Pancreas (tissue), 10 donors: ENCODE measurements at places on chromosomes 5 and 9. TPM values are rescaled to one million over a fixed set of nuclear protein-coding genes. Genes with fewer than 3 reads are reported as not detected.

Gene PCDHGA4
- total RNA-seq, result 2.0 TPM

Gene MED7
- 5.0 TPM for total RNA-seq

Gene STPG3
- total RNA-seq, result not detected

Gene HSPA9
- total RNA-seq, result 97.8 TPM

Gene TXNDC8
- total RNA-seq, result not detected

Gene VLDLR
- total RNA-seq, result 34.3 TPM

Gene EPB41L4A
- total RNA-seq, result 6.7 TPM

Gene ZSWIM6
- total RNA-seq, result 6.0 TPM

DNA sequence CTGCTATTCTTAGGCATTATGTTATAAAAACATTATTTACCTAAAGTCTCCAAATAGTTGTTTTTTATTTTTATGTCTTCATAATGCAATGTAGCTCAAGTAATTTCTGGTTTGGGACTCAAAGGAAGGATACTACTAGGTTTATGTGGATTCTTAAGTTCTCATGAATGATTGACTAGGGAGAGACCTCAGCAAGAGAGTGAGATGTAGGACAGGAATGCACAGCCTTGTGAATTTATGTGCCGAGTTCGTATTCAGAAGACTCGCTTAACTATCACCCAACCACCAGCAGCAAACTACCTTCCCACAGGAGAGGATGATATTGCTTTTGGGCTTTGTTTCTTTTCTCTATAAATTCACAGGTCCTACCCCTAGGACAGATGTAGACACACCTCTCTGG, 282.9 kb downstream of the ARHGEF28 start:
- no peak for DNase-seq
- peaks cover 11% of the 10 kb centered on the region for H3K4me1 ChIP-seq
- H3K36me3 ChIP-seq, result no peaks in the 10 kb centered on the region
- no peak overlapping the region for H3K27ac ChIP-seq

GRCh38 chr9:83007521-83008300, 55.2 kb downstream of the RASEF start:
- no peak overlapping the region for H3K27ac ChIP-seq
- no peak for DNase-seq
- no peaks in the 10 kb centered on the region for H3K4me1 ChIP-seq
- H3K27me3 ChIP-seq, result no peaks in the 10 kb centered on the region
- peaks cover 6% of the 10 kb centered on the region for H3K36me3 ChIP-seq

DNA sequence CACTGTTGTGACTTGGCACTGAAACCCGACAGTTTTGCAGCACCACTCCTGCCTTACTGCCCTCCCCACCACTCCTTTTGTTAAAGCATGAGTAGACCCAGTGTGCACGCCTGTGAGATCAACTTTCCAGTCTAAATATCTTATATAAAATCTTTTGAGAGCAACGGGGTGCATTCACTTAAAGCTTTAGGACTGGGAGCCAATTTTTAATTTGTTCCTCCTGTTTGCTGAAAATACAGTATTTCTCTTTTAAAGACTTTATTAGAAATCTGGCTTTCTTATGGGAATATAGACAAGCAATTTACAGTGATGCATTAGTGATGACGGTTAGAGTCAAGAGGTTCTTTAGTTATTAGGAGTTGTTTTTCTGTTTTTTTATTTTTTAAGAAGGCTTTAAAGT, 397.5 kb downstream of the TMEM167A start:
- DNase-seq, result no peak
- no peak overlapping the region for H3K4me3 ChIP-seq
- H3K27me3 ChIP-seq, result no peaks in the 10 kb centered on the region
- H3K27ac ChIP-seq, result no peak overlapping the region
- H3K36me3 ChIP-seq, result no peaks in the 10 kb centered on the region

- no peaks in the 10 kb centered on the region for H3K36me3 ChIP-seq
- no peak for DNase-seq
- H3K4me1 ChIP-seq, result peaks cover 28% of the 10 kb centered on the region
- H3K4me3 ChIP-seq, result no peak overlapping the region
- H3K27ac ChIP-seq, result no peak overlapping the region
Observed at GRCh38 chr9:27539479-27540441, 10.1 kb upstream of the MOB3B start.

- H3K27ac ChIP-seq, result no peak overlapping the region
- peaks cover 5% of the 10 kb centered on the region for H3K4me1 ChIP-seq
- no peak overlapping the region for H3K4me3 ChIP-seq
- DNase-seq, result no peak
Observed at GRCh38 chr5:112117551-112117950, 301.5 kb downstream of the EPB41L4A start.

GRCh38 chr5:94316916-94317838, 301.2 kb downstream of the KIAA0825 start:
- peaks cover 3% of the 10 kb centered on the region for H3K4me1 ChIP-seq
- no peaks in the 10 kb centered on the region for H3K27me3 ChIP-seq
- no peak overlapping the region for H3K27ac ChIP-seq
- no peaks in the 10 kb centered on the region for H3K36me3 ChIP-seq
- DNase-seq, result no peak

DNA sequence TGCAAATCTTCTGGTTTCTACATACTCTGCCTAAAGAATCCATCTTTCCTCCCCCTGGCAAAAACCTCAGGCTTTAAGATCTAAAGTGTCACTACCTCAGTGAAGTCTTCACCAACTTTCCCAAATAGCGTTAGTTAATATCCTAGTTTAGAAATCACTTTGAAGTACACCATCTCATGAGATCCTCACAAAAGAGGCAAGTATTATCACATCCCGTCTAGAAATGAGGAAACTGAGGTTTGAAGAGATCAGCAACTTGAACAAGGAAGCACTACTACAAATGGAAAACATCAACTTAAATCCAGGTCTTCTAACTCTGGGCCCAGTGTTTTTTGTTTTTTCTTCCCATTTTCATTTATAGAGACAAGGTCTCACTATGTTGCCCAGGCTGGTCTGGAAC, 4.6 kb downstream of the AP3B1 start:
- DNase-seq, result no peak
- peaks cover 16% of the 10 kb centered on the region for H3K4me1 ChIP-seq
- H3K27ac ChIP-seq, result no peak overlapping the region
- no peaks in the 10 kb centered on the region for H3K36me3 ChIP-seq
- no peaks in the 10 kb centered on the region for H3K27me3 ChIP-seq
- no peak overlapping the region for H3K4me3 ChIP-seq

DNA sequence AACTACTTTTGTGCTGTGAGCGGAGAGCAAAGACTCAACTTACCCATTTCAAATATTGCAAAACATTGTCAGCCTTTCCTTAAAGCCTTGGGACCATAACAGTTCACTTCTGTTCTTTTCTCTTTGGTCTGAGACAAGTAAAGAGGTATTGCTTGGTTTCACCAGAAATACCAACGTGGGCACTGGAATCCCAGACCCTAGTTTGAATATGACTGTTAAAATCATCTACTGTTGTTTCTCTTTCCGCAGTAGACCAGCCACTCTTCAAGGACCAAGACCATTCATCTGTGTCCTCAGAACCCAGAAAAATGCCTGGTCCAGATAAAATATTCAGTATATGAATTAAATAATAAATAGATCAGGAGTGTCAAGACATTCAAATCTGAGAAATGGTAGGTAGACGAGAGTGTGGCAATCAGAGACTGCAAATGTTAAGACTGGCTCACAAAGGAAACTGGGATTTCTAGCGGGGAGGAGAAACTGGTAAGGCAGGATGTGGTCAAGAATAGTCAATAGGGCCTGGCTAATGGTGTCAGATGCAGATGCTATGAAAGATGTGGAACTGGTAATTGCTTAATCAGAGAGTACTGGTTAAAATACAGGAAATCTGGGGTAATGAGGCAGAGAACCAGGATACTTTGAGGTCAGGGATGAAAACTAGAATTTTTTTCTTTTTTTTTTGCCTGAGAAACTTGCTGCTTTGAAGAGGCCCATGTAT, 82.1 kb upstream of the IL33 start:
- no peak overlapping the region for H3K4me3 ChIP-seq
- DNase-seq, result no peak
- H3K4me1 ChIP-seq, result no peaks in the 10 kb centered on the region
- H3K27ac ChIP-seq, result no peak overlapping the region
- no peaks in the 10 kb centered on the region for H3K36me3 ChIP-seq

DNA sequence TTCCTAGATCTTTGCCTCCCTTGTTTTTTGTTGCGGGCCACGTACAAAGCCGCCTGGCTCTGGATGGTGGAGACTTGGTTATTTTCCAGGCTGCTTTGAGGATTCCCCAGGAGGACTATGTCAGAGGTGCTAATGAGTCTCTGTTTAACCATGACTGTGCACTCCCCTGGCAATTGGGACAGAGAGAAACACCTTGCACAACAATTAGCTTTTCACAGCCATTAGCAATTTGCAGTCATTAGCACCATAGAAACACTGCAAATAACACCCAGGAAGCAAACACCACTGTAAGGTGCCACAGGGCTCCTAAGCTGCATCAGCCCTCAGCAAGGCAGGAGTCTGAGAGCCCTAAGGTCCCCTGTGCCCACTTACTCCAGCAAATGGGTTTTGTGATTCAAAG, 201.0 kb upstream of the VLDLR start:
- H3K36me3 ChIP-seq, result no peaks in the 10 kb centered on the region
- no peak for DNase-seq
- H3K27me3 ChIP-seq, result no peaks in the 10 kb centered on the region
- no peak overlapping the region for H3K4me3 ChIP-seq
- peaks cover 3% of the 10 kb centered on the region for H3K4me1 ChIP-seq
- no peak overlapping the region for H3K27ac ChIP-seq
